Heart left ventricle (tissue), 16 donors: ENCODE measurements at places on chromosomes 6 and 20. TPM values are rescaled to one million over a fixed set of nuclear protein-coding genes. Genes with fewer than 3 reads are reported as not detected.

Gene DIDO1
- 20.1 TPM for polyA plus RNA-seq

Gene SLC17A2
- not detected for polyA plus RNA-seq

Gene RAD21L1
- polyA plus RNA-seq: not detected

Gene KCNK17
- 0.34 TPM for polyA plus RNA-seq

Gene C20orf96
- 2.8 TPM for polyA plus RNA-seq

Gene ECHDC1
- 45.3 TPM for polyA plus RNA-seq

Gene UBE2C
- 0.79 TPM for polyA plus RNA-seq

Gene SLC26A8
- 0.08 TPM for polyA plus RNA-seq

Gene C6orf141
- polyA plus RNA-seq: 0.28 TPM

Gene RPS6KA2
- 157 TPM for polyA plus RNA-seq

Gene TAF11
- 22.7 TPM for polyA plus RNA-seq

Gene DDO
- polyA plus RNA-seq: 10.9 TPM

Gene NMBR
- not detected for polyA plus RNA-seq
